ENCODE measurements at places on chromosomes 6 and 20.

DNA sequence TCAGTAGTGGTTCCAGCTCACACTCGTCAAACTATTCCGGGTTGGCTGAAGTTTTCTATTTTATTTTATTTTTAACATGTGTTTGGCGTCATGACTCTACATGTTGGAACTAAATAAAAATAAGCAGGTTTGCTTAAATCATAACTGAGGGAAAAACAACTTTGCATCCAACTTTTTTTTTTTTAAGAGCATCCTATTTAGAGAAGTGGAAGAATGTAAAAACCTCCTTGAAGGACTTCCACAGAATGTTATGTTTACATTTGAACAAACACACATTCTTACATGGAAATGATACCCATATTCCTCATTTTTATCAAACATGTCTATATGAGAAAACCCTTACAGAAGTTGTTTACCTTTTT, 659 bp downstream of the PRDM1 start:
- DNase-seq, result no peak

DNA sequence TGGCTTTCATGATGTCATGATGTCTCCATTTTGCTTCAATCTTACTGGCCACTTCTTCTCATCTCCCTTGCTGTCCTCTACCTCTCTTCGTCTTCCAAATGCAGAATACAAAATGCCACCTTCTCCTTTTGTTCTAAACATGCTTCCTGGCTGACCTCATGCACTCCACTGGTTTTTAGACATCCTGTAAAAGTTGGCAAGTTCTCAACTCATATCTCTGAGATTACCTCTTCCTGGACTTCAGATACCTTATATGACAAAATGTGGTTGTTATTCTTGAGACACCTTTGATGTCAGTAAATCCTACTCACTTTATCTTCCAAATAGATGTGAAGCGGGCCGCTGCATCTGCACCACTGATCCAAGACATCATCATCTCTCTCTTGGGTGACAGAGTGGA, 212.7 kb upstream of the FOXA2 start:
- no peak for DNase-seq

GRCh38 chr6:8627085-8627861, 191.9 kb upstream of the SLC35B3 start:
- no peak for DNase-seq

DNA sequence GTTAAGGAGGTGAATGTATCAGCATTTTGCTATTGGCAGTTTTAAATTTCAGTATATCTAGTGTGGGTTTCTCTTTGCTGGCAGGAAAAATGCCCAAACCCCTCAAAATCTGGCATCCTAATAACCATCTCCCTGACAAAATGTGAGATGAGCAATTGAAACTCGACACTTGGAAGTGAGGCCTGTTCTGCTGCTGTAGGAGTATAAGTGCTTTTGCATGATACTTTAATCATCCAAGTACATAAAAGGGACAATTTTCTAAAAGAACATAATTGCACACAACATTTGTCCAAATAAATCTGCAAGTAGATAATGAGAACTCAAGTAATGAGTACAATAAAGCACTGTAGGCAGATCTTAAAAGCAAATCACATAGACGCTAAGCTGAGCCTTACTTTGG, 36.5 kb downstream of the LAMP5 start:
- no peak for DNase-seq

DNA sequence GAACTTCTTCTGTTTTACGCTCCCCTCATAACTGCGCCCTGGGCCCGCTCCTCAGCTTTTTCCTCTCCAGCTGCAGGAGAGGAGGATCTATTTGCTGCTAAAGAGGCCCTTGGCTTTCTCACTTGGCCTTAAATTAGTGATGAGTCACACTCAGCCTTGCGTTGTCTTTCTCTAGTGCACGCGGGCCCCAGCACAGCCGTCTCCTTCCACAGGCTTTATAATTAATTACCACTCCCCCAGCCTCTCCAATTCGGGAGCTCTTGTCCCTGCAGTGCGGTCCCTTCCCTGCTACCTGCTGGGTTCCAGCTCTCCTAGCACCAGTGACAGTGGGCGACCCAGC, 25.2 kb downstream of the PACSIN1 start:
- no peak for DNase-seq

DNA sequence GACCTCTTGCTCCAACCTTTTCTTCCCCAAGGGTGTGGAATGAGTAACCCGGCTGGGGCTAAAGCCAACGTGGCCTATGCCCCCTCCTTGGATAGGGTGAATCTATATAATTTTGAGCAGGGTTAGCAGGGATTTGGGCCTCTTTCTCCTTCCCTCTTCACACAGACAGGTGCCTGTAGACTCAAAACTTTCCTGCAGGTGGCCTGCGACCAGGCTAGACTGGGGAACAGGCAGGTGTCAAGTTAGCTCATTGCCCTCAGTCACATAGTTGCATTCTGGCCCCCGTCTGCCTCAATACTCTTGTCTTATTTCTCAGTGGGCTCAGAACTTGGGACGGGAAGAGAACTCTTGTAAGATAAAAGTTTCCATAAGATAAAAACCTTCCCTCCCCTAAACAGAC, 243.0 kb downstream of the ATXN1 start:
- no peak for DNase-seq

GRCh38 chr6:7479801-7480266, 61.6 kb upstream of the DSP start:
- DNase-seq, result no peak

GRCh38 chr6:3751077-3751729, at the start of gene PXDC1:
Gene PXDC1, minus strand, starts transcription at chr6:3751713. Its CDS starts 182 bp downstream, at chr6:3751531.
- DNase-seq, result no peak

DNA sequence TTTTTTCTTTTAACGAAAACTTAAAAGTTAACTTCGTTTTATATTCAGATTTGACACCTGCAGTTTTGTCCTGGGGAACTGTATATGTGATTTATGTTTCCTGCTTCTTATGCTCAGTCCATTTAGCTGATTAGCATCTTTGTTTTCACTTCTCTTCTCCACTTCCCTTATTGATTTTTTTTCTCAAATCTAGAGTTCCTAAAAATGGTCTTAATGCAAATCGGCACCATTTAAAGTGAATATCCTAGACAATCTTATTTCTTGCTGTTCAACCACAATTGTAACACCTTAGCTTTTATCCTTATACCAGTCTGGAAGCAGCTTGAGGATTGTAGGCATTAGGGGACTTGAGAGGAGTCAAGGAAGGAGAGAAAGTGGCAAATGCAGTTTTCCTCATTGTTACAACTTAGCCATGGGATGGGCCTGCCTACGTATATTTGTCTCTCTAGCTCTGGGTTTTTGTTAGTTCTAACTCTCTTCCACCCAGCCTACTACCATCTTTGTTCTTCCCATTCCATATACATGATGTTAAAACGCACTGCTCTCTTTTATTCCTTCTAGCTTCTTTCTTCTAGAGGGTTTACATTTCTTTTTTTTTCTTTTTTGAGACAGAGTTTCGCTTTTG, 8.5 kb downstream of the QRSL1 start:
- no peak for DNase-seq

GRCh38 chr6:47203266-47203937, 106.3 kb downstream of the TNFRSF21 start:
- peak; percentile 23 for DNase-seq

DNA sequence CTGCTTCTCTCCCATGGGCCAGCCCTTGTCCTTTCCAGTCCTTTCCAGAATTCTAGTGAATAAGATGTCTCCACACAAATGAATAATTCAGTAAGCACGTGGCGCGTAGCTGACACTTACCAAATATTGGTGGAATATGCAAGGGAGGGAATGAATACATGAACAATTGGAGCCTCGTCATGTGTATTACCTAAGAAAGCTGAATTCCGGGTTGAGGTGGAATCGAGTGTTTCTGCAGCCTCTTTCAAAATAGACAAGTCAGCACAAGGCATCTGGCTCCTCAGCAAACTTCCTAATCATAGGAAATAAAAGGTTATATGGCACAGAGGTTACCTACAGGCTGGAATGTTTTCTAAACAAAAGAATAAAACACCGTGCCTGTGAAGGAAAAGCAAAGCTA, 47.0 kb upstream of the NT5E start:
- no peak for DNase-seq

DNA sequence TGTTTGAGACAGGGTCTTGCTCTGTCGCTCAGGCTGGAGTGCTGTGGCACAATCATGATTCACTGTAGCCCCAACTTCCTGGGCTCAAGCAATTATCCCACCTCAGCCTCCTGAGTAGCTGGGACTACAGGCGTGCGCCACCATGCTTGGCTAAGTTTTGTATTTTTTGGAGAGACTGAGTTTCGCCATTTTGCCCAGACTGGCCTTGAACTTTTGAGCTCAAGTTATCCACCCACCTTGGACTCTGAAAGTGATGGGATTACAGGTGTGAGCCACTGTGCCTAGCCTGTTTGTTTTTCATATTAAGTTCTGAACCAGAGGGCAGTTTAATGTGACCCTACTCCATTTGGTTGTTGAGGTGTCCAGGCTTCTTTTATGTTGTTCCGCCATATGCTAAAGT, 194.8 kb downstream of the PLCB1 start:
- DNase-seq, result no peak

DNA sequence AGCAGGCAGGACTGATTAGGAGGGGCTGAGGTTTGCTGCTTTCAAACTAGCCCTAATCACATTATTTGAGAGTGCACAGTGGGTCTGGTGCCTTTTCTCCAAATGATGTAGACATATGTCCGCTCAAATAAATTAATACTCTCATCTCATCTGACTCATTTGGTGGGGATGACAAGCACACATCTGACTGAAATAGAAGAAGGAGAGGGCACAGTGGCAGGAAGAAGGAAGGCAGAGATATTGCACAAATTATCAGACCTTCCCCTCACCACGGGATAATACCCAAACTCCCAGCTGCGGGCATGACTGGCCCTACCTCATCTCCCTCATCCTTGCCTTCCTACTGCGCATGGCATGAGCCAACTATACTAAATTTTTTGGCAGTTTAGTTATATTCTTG, 33.9 kb upstream of the TNFRSF21 start:
- no peak for DNase-seq

DNA sequence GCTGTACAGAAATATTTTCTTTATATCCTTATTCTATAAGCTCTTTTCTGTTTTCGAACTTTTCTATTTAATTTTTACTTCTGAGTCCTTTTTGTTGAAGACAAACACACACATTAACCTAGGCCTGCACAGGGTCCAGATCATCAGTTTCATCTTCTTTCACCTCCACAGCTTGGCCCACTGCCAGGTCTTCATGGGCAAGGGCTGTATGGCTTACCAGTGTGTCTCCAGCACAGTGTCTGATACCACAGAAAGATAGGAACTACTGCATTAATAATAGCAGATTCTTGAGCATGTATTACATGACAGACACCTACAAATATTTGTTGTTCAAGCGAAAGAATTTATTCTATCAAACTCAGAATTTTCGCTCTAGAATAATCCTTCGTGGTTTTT, 24.4 kb downstream of the QKI start:
- DNase-seq, result no peak

- no peak for DNase-seq
These were observed 315.7 kb upstream of the MOCS1 start for GRCh38 chr6:40249935-40250334.

- no peak for DNase-seq
These were observed 10.6 kb downstream of the HCRTR2 start for GRCh38 chr6:55184782-55185530.

- no peak for DNase-seq
These were observed 24.1 kb downstream of the COL20A1 start for GRCh38 chr20:63317061-63317460.

DNA sequence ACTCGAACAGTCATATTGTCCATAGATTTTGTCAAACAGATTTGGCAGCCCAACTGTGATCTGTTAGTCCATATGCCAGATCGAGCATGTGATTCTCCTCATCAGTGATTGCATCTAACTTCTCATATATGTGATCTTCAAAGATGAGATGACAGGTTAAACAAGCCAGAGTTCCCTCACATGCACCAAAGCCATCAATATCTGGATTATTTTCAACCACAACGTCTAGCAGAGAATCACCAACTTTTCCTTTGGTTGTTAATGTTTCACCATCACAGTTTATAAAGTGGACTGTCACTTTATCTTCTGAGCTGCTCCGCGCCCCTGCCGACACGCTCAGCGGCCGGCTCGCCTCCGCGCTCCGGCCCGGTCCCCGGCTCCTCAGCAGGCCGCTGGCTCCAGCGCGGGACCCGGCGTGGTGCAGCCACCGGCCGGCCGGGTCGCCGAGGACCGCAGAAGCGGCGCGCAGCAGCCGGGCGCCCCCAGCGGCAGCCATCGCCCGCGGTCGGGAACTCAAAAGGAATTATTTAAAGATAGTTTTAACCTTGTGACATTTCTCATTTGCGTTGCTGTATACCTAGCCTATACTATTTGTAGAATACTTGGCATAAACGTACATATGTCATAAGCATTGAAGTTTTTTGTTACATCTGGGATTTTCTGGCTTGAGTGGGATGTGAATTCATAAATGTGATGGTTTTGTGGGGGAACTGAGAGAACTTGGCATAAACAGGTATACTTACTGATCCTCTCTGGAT, 40.1 kb upstream of the DYNLRB1 start:
- peak; percentile 38 for DNase-seq

DNA sequence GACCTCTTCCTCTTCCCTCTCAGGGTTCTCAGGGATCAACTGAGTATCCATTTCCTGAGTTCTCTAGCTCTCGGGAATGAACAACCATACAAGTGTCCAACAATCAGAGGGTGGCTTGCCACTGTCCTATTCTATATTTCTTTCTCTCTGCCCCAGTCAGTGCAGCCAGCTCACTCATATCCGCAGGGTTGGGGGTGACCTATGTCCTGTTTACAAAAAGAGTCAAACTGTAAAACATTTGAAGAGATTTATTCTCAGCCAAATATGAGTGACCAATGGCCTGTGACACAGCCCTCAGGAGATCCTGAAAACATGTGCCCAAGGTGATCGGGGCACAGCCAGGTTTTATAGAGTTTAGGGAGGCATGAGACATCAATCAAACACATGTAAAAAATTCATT, 10.8 kb upstream of the BTN3A2 start:
- DNase-seq, result no peak

DNA sequence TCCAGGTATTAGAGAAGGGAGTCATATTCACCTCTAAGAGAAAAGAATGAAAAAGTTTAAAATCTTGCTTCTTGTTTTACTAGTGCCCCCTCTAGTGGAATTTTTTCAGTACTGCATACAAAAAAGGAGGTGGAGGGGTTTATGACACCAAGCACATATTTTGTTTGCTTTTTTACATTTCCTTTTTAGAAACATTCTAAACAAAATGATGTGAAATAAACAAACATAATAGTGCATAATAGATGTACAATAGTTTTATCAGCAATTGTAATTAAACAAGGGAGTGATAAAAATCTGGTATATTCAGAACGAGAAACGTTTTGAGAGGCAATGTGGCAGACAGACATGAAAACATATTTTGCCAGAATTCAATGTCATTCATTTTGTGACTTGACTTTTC, 111.0 kb upstream of the TFAP2D start:
- DNase-seq, result no peak
